ENCODE measurements at places on chromosomes 2 and 18.

DNA sequence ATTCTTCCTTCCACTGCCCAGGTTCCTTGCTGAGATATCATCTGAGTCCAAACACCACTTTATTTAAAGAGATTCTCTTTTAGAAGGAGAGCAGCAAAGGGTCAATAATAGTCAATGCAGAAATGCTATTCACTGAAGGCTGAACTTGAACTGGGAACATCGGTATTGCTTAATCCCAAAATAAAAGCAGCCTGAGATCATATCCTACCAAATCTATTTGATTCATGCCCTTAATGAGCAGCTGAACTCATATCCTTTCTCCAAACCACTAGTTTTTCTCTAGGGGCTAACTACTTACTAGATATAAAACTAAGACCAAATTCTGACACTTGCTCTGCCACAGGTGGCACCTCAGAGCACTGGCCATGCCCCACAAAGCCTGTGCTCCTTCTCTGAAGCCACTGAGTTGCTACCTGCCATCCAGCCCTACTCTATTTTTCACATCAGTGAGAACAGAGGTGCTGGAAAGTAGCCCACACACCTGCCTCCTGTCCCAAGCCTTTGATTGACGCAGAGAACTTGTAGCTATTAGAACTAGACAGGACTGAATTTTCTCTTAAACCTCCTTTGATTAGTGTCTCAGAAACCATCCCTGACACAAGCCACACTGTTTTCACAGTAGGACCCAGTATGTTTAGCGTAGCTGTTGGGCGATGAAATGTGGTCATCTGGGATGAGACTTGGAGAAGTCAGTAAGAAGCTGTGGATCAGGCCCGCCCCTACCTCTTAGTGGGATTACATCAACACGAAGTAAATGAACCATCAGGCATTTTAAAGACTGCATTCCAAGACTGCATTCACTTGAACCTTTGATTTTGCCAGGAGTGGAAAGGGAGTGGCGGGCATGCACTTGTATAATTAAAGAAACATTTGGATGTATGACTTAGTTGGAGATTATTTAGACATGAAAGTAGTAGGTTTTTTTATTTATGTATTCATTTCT lies 124.3 kb downstream of the RBMS1 start:
- no peak for DNase-seq

DNA sequence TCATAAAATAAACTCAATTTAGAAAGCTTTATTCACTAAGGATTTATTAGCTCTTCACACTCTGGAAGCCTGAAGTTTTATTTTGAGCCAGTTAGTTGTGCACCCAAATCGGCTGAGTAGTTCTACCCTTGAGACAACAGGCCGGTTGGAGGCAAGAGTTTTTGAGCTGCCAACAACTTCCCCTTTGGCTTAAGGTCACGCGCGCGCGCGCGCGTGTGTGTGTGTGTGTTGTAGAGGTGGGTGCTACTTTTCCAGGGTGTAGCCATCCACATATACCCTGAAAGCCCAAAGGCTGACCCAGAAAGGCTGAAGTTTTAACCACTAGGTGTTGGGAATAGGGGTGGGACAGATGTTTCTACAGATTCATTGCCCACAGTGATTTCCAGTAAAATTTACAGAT lies 150.2 kb upstream of the LHCGR start:
- no peak for DNase-seq

GRCh38 chr2:149375801-149376361 lies 45.5 kb downstream of the LYPD6 start:
- no peak for DNase-seq

DNA sequence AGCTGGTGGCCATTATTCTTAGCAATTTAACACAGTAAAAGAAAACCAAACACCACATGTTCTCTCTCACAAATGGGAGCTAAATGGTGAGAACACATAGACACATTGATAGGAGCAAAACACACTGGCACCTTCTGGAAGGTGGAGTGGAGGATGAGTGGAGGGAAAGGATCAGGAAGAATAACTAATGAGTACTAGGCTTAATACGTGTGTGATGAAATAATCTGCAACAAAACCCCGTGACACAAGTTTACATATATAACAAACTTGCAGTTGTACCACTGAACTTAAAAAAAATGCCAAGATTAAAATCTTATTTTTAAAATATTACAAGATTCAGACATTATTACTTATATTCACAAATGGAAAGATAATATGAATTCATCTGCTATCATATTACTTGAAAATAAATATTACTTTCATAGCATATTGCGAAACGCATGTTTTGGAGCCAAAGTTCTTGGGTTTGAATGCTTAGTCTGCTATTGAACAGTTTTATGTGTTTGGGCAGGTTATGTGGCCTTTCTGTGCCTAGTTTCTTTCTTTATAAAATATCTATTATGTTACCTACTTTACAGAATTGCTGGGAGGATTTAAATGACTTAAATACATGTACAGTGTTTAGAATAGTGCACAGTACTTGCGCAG lies 20.5 kb downstream of the ANKRD62 start:
- DNase-seq = no peak

Measured in inflammatory macrophage treated with lipopolysaccharide for 1 hour (primary cell).